Stimulated activated CD4-positive, alpha-beta T cell treated with anti-CD3 and anti-CD28 coated beads, Interleukin-15, amount 100 ng/mL, for 24 hours (primary cell): ENCODE measurements at places on chromosomes 6 and 20.

GRCh38 chr6:52361945-52362442 lies at the start of gene PAQR8:
PAQR8 (plus strand) TSS chr6:52362151; CDS start chr6:52403214, 41,063 bp downstream.
- peak; percentile 88 for DNase-seq

DNA sequence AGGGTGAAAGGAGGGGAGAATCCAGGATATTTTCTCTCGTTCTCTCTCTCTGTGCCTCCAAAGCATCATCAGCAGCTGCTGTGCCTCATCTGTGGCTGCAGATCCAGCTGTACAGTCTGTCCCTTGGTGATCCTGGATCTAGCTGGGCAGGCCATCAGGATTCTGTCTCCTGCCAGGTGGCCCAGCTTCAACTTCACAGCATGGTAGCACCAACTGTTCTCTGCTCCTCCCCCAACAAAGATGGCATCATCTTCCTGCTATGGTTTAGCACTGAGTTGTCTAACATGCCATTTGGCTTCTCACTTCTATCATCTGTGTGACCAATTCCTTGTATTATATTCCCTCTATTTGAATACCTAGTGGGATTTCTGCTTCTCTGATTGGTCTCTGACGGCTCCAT lies 28.6 kb upstream of the ARFGEF2 start:
- DNase-seq, result no peak

- no peak for DNase-seq
Observed at GRCh38 chr20:38888059-38888831, 38.0 kb upstream of the FAM83D start.

GRCh38 chr6:3379482-3380060 lies 77.3 kb downstream of the SLC22A23 start:
- DNase-seq, result no peak

DNA sequence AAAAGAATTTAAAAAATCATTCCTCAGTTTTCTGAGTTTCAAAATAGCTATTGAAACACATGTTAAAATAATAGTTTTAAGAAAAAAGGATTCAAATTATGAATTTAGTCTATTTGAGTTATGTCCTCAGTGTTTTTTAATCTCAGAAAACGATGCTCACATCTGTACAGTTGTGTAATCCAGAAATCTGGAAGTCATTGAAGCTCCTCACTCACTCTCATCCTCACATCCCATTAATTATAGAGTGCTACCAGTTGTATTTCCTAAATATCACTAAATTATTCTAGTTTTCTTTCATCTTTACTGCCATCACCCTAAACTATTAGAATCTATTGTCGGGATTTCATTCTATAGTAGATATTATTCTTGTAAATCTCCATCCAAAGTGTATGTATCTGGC lies 234.7 kb upstream of the RIMS1 start:
- no peak for DNase-seq

- DNase-seq, result no peak
Observed at GRCh38 chr6:146595972-146596731, 2.6 kb upstream of the ADGB start.

- DNase-seq, result no peak
Observed at GRCh38 chr6:75292555-75292954, 8.0 kb upstream of the TMEM30A start.

GRCh38 chr6:46325561-46326530 lies 155.1 kb upstream of the ENPP5 start:
- no peak for DNase-seq

DNA sequence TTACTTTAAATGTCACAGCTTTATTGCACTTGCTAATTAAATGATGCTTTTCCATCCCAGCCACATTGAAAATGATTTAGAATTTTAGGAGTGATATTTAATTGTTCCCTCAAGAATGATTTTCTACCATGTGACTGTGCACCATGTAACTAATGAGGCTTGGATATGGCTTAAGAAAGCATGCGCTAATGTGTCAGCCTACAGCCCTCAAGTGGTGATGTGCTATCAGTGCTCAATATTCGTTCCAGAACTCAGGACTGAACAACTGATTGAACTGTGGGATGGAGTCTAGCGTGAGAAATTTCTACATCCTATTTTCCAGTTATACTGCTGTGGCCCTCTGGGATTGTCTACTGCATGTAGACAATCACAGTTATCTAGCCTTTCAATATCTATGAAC lies 71.5 kb downstream of the PKIB start:
- DNase-seq, result no peak

- DNase-seq, result no peak
Observed at GRCh38 chr20:54067606-54068174, 2.7 kb downstream of the BCAS1 start.
